ENCODE measurements at places on chromosomes 12 and 14. TPM values are rescaled to one million over a fixed set of nuclear protein-coding genes. Genes with fewer than 3 reads are reported as not detected.

Gene KRT81
- not detected for total RNA-seq

Gene LPAR5
- not detected for total RNA-seq

Gene WSCD2
- not detected for total RNA-seq

Gene GLTP
- 55.1 TPM for total RNA-seq

Gene SAMD4A
- total RNA-seq, result 20.1 TPM

Gene CD27
- total RNA-seq, result not detected
